ENCODE measurements at places on chromosomes 3 and 15. TPM values are rescaled to one million over a fixed set of nuclear protein-coding genes. Genes with fewer than 3 reads are reported as not detected.

LMCD1 gene
- total RNA-seq = 91.1 TPM

PIERCE2 gene
- total RNA-seq = 1.7 TPM

LMOD3 gene
- total RNA-seq = not detected

CACNA1D gene
- under 0.01 TPM for total RNA-seq

C3orf20 gene
- total RNA-seq = not detected

ACTRT3 gene
- 1.9 TPM for total RNA-seq

KIF23 gene
- total RNA-seq = 4.6 TPM

GOLGA8M gene
- total RNA-seq = not detected

C15orf62 gene
- 1.2 TPM for total RNA-seq

MRAS gene
- total RNA-seq = 14.2 TPM

RHCG gene
- total RNA-seq = 310 TPM

GNAT1 gene
- total RNA-seq = not detected

HMCES gene
- total RNA-seq = 27.5 TPM

HYAL1 gene
- 4.8 TPM for total RNA-seq

HGD gene
- 3.4 TPM for total RNA-seq

ZBTB47 gene
- total RNA-seq = 16.9 TPM

SLC6A11 gene
- 2.7 TPM for total RNA-seq

HHLA2 gene
- not detected for total RNA-seq

EPHB3 gene
- 26.3 TPM for total RNA-seq

PIF1 gene
- total RNA-seq = 0.21 TPM
